ENCODE measurements at places on chromosomes 3 and 15.

- DNase-seq = no peak
Observed at GRCh38 chr3:138842483-138843188, 7.9 kb upstream of the PIK3CB start.

DNA sequence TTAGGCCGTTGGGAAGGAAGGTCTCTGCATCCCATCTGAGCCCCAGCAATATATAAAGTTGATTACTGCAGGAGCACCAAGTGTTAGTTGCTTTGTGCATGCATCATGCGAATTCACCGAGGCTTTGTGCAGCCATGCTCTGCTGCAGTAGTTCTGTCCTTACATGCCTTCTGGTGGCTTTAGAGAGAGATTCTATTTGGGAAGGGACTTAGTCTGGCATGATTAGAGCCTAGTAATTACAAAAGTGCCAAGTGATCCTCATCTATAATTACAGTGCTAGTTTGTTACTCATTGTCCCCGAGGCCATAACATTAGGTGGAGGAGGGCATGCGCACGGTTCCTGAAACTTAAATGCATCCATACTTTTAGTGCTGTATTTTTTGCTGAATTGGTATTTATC, 353.6 kb downstream of the CNTN4 start:
- no peak for DNase-seq

GRCh38 chr3:115646027-115646690, 22.8 kb downstream of the GAP43 start:
- no peak for DNase-seq

GRCh38 chr3:58099865-58100264, 91.6 kb downstream of the FLNB start:
- DNase-seq = no peak

- no peak for DNase-seq
Observed at GRCh38 chr3:188901671-188902287, 270.0 kb upstream of the TPRG1 start.

- DNase-seq = no peak
Observed at GRCh38 chr3:124217542-124217941, 225.6 kb upstream of the ROPN1 start.

Measured in activated CD8-positive, alpha-beta memory T cell treated with anti-CD3 and anti-CD28 coated beads for 1 hour (primary cell).